ENCODE measurements at places on chromosomes 5 and 9. TPM values are rescaled to one million over a fixed set of nuclear protein-coding genes. Genes with fewer than 3 reads are reported as not detected.

DNA sequence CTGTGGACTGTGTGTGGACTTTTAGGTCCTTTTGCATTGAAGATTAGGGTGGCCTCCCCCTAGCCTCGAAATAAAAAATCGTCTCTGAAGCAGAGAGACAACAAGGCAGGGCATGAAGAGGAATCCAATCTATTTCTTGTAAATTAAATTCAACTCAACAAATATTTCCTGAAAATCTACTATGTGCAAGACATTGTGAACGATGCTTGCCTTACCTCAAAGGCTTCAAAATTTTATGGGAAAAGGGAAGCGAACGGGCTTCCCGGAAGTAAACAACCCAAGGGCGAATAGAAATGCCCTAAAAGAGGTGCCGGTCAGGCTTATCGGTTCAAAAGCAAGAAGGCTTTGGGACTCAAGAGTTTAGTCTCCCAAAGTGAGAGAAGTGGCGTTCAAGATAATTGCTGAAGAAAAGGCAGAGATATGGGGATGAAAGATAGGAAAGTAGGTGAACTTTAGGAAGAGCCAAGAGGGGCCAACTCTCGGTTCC lies 525 bp downstream of the KIF24 start:
- DNase-seq = no peak

GRCh38 chr9:97272072-97272471 lies 35.4 kb upstream of the CCDC180 start:
- no peak for DNase-seq

DNA sequence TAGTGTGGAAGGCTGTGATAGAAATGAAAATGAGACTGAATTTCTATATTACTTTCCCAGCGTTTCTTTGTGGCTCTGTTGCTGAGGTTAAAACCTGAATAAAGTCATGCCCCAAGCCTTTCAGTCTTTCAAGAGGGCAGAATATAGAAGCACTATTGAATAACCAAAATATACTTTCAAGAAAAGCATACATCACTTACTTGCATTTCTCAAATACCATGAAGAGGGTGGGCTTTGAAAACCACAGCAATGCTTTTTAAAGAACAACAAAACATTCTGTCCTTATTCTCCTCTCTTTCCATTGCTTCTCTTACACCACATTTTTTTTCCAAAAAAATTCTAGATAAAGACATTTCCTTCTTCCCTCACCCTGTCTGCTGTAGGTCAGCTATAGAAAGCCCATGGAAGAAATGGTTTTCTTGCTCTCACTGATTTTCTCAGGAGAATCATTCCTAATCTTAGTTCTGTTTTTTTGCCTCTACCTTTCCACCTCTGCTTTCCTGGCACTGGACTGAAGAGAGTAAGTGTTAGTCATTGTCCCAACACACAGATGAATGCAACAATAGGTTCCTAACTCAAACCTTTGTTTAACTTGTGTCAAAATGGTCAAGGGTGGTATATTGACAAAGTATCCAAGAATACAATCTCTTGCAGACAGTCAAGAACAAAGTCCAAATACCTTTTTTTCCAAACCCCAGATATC lies 51.6 kb downstream of the NUDT12 start:
- no peak for DNase-seq

DNA sequence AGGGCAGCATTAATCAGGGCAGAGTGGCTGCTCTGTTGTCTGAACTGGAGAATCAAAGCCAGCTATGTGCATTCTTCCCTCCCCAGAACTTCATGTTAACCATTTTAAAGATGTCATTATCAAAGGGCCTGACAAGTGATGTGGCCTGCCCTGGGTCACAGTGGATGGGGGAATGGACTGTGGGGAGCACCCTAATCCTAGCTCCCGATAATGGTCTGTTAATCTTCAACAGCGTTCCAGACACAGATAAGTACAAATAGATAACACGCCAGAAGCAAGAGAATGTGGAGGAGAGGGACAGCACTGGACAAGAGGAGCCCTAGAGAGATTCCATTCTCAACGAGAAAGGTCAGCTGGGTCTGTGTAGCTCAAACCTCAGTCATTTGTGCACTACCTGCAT lies 77.5 kb downstream of the DPYSL3 start:
- no peak for DNase-seq

Gene TAF1L
- not detected for total RNA-seq

- DNase-seq = no peak
These were observed 18.1 kb upstream of the GPX3 start for GRCh38 chr5:151002250-151002649.

- DNase-seq = no peak
These were observed 15.9 kb upstream of the SYNPO start for GRCh38 chr5:150624334-150625163.

GRCh38 chr9:93501406-93501805 lies 48.0 kb upstream of the FAM120AOS start:
- no peak for DNase-seq

Gene IL9
- not detected for total RNA-seq

DNA sequence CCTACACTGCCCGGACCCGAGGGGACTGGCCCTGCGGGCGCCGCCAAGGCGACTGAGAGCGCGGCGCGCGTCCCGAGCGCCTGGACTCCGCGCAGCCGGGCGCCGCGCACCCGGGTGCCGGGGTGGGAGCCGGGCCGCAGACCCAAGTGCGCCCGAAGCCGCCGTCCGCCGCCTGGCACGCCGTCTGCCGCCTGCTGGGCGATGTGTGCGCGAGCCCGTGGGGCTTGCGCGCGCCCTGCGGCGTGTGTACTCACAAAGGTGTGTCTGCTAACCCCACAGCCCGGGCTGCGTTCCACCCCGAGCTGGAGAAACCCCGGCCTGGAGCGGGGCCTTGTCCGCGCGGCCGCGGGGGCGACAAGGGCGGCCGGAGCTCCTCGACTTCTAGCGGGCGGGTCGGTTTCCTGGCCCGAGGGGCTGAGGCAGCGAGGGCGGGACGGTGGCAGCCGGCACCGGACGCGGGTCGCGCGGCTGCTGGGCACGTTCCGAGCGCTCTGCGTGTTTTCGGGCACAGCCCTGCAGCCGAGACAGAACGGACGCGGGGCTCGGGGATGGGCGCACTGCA lies 1.1 kb upstream of the ZSWIM6 start:
- DNase-seq = peak; percentile 91

Gene IL3
- not detected for total RNA-seq

GRCh38 chr9:137703842-137704508 lies 85.2 kb downstream of the EHMT1 start:
- DNase-seq = no peak

DNA sequence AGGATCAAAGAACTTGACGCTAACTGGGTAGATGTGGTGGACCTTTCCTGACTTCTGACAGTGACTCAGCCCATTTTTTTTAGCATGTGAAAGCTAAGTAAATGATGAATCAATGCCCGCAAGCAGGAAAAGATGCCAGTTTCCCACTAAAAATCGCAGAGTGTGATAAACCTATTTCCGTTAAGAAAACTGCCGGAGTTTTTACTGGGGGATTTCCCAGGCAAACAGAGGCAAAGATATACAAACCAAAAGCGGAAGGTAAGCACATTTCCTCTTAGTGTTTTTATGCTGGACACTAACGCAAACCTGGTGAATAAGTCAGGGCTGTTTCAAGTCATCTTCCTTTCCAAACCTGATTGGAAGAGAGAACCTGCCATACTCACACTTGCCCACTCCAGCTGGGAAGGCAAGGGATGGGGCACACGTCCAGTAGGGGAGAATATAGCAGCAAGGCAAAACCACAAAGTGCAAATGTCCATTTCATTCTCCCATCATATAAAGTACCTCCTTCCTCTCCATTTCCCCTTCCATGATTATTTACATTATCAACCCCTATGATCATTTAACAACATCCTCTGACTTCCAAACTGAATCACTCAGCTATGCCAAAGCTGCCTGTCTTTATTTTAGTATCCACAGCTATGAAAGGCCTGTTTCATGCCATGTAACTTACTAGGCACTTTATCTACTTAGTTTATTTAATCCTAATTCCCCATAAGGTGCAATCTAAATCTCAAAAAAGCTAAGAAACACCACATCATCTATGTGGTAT lies 349.7 kb upstream of the RFX3 start:
- DNase-seq = no peak

Gene CDKN2A
- 8.4 TPM for total RNA-seq

Gene SOHLH1
- total RNA-seq = not detected

All from lower lobe of right lung (tissue), 2 donors.